Activated CD4-positive, alpha-beta T cell treated with anti-CD3 and anti-CD28 coated beads, Interleukin-10, Interleukin-2, amounts not matched to agents 100 ng/mL and 50 ng/mL, durations not matched to agents 16 hours and 8 hours (primary cell): ENCODE measurements at places on chromosomes 7 and 10.

- DNase-seq: no peak
These were observed 4.1 kb downstream of the MMS19 start for GRCh38 chr10:97494151-97494550.

- DNase-seq: no peak
These were observed 79.7 kb upstream of the FAM3C start for GRCh38 chr7:121475806-121476205.

GRCh38 chr7:23277359-23277989, 21.7 kb upstream of the MALSU1 start:
- DNase-seq: peak; percentile 78

GRCh38 chr7:2487586-2488271, 11.5 kb upstream of the GRIFIN start:
- DNase-seq: no peak

- no peak for DNase-seq
These were observed 31.5 kb downstream of the PHF14 start for GRCh38 chr7:11005202-11005601.

DNA sequence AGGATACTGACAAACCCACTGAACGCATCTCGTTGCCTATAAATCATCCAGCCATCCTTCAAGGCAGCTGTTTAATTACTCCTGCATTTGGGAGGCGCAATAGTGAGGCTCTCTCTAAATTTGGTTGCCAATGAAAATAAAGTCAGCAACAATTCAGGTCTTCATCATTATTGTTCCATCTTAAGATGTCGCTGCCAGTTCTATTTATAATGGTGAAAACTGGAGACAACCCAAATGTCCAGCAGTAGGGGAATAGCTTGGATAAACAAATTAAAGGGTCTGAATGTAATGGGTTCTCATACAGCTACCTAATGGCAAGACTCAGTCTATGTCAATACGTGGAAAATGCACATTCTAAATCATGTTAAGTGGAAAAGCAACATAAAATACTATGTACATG, 120.1 kb upstream of the PLXNA4 start:
- DNase-seq: no peak

- DNase-seq: no peak
These were observed 354.3 kb downstream of the CALN1 start for GRCh38 chr7:72057796-72058195.

DNA sequence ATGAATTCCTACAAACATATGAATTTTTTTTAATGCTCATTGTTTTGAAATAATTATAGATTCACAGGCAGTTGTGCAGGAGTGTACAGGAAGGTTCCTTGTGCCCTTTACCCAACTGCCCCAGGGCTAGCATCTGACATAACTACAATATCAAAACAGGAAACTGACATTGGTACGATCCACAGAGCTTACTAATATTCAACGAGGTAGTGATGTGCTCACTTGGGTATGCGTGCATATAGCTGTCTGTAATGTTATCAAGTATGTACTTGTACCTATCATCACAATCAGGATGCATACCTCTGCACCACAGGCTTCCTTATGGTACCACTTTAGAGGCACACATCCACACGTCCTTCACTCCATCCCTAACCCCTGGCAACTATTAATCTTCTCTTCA, 68.3 kb downstream of the BMS1 start:
- DNase-seq: no peak

DNA sequence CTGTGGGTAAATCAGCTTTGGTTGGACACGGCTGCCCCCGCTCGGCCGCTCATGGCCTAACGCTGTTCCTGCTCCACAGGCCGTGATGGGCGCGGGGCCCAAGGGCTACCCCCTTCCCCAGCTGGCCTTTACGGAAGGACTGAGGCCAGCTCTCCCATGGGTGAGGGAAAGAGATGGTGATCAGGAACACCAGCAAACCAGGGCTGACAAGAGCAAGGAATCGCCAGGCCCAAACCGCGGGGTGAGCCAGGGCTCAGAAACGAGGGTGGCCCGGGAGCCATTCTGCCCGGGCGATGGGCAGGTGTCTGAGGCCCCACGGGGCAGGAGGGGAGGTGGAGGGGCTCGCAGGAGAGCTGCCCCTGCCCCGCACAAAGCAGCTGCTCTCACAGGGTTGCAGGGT, 26.6 kb downstream of the GPER1 start:
- no peak for DNase-seq

DNA sequence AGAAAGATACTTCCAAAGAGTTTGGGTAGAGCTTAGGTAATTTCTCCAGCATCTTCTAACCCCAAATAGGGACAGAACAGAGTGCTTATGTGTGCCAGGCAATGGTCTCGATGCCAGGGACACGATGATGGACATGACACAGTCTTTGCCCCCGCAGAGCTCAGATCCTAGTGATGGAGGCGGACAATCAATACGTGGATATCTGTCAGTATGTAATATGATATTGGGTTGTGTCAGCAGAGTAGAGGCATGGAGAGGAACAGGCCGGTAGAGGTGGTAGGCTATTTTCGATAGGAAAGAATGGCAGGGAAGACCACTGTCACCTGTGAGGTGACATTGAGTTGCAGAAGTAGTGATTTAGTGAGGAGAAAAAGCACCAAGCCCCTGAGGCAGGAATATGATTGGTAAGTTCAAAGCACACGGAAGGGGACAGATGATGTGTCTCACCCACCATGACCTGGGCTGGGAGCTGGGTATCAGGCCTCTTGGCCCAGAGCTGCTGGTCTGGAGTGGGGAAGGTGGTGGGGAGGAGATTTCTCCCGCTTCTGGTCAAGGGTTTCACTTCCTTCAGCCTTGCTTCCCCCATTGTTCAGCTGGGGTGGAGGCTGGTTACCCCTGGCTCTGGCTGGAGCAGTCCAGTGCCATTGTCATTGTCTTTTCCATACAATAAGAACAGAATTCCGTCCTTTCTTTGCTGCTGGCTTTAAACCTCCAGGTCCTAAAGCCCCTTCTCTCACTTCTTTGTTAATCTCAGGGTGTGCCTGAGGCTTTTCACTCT, 36.0 kb upstream of the SRGN start:
- no peak for DNase-seq

GRCh38 chr10:96719850-96720421, 378 bp downstream of the PIK3AP1 start:
- peak; percentile 63 for DNase-seq

DNA sequence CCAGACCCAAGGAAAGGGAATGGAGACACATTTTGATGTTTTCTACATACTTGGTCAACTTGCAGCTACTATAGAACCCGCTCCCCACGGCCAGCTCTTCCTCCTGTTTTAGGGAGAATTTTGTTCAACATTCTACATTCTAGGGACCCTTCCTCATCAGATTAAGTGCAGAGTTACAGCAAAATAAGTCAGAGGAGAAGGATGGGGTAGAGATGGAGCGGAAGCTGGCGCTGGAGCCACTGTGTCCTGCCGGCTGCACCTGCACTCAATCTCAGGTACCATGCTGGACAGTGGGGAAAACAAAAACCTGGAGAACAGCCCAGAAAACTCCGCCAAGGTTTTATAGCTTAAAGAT, 79.4 kb upstream of the EN2 start:
- DNase-seq: no peak

- no peak for DNase-seq
These were observed 315.8 kb upstream of the ZNF32 start for GRCh38 chr10:43964486-43964885.

- no peak for DNase-seq
These were observed 60.3 kb upstream of the ABLIM1 start for GRCh38 chr10:114718374-114718773.

DNA sequence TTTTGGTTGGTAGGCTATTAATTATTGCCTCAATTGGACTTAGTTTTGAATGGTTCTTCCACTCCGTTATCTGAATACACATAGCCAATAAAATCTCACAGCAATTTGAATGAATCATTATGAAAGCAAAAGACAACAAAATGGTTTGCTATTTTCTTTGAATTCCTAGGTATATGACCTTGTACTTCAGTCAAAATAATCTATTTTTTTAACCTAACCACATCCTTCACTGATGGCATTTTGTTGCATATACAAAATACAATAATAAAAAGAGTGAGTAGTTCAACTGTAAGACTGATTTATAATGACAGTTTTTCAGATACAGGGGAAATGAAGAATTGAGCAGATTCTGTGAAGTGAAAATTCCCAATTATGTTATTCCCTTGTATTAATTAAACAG, 433.1 kb downstream of the HTR7 start:
- DNase-seq: no peak

- no peak for DNase-seq
These were observed 606 bp upstream of the LAMB1 start for GRCh38 chr7:108003599-108003935.

GRCh38 chr10:2358586-2358985, 621.3 kb upstream of the ADARB2 start:
- no peak for DNase-seq

GRCh38 chr10:80104066-80104926, 25.8 kb downstream of the TMEM254 start:
- peak; percentile 58 for DNase-seq

GRCh38 chr10:97534746-97535367, 36.1 kb downstream of the UBTD1 start:
- peak; percentile 51 for DNase-seq

GRCh38 chr7:121012170-121012874, 23.8 kb downstream of the CPED1 start:
- no peak for DNase-seq

GRCh38 chr7:84060760-84061261, 133.8 kb downstream of the SEMA3A start:
- no peak for DNase-seq

- no peak for DNase-seq
These were observed 242.2 kb downstream of the MALRD1 start for GRCh38 chr10:19290770-19291169.

DNA sequence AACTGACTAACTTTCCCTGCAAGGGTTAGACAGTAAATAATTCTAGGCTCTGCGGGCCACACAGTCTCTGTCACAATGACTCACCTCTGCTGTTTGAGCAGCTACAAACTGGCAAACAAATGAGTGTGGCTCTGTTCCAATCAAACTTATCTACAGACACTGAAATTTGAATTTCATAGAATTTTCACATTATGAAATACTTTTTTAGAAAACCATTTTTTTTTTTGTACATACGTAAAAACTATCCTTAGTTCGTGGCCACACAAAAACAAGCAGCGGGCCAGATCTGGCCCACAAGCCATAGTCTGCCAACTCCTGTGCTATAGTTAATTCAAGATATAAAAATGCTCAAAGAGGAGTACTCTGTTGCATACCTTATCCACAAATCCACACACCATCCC, 32.6 kb downstream of the PIP4K2A start:
- peak; percentile 86 for DNase-seq

DNA sequence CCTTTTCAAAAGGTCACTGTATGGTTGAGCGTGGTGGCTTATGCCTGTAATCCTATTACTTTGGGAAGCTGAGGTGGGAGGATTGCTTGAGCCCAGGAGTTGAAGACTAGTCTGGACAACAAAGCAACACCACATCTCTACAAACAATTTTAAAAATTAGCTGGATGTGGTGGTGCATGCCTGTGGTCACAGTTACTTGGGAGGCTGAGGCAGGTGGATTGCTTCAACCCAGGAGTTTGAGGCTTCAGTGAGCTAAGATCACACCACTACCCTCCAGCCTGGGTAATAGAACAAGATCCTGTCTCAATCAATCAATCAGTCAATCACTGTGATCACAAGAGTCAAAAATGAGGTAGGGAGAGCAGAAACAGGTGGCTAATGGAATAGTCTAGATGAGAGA, 97.0 kb downstream of the SUGCT start:
- no peak for DNase-seq

GRCh38 chr10:29412485-29412884, 123.6 kb downstream of the LYZL1 start:
- DNase-seq: peak; percentile 37

DNA sequence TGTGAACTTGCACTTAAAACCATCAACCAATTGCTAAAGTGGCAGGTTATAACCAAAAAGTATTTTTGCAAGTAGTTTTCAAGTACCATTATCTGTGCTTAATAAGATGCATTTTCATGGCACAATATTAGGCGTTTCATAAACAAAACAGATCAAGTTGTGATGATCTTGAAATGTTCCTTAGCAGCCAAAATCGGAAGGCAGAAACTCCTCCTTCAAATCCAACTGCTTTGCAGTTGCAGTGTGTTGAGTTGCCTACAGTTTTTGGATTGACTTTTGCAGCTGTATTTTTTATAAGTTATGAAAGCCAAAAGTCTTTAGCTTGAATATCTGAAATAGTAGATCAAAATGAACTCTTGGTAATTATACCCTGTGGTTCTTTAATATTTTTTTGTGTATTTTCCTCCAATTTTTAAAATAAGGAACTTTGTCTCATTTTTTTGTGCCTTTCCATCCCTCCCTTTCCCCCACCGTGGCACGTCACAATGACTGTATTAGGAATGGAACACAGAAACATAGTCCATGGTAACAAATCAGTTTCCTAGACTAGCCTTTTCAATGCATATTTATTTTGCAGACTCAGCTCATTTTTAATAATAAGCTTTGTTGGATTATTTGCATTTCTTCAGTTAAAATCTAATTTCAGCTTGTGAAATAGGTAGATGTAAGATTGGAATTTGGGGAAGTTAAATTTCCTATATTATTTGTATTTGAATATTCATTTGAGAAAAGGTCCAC, 80.8 kb downstream of the ADD3 start:
- no peak for DNase-seq

DNA sequence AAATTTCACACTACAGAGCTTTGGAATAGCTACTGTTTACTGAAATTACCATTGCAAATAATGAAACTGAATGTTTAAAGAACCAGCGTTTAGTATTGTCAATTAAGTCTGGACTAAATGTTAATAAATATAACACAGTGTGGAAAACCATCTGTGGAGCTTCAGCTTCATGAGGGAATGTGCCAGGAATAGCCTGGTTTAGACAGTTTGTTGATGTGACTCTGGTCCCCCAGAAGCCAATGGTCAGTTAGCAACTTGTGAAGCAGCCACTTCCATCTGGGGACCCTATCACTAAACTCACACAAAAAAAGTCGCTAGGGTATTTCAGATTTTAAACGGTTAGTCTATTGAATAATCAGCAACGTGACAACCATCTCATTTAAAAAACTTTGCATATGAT, 207.8 kb downstream of the RAMP3 start:
- no peak for DNase-seq
